Fibroblast of skin of right biceps (primary cell): ENCODE measurements at places on chromosomes 6 and 20.

DNA sequence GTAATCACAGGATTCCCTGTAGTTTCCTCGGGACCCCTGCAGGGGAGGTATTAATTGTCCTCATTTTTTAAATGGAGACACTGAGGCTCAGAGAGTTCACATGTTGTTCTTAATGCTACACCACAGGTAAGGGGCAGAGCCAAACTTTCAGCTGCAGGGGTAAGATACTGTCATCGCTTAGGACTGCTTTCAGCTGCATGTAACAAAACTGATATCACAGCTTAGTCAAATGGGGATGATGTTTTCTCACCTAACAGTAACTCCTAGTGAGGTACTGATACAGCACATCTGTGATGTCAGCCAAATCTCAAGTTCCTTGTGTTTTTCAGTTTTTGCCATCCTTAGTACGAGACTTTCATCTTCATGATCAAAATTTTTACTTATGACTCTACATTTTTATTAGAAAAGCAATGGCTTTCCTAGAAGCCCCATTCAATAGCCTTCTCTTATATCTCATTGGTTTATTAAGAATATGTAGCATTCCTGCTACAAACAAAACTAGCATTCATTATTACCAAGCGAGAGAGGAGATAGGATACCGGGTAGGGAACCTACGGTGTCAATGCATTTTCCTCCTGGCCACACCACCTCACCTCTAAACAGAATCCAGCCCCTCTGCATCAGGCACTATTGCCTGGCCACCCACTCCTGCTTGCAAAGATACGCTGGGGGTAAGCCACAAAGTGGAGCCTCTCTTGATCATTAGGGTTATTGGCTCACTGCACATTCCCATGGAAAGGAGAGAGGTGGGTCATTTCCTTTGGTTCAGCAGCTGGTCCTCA, 557.5 kb downstream of the CD83 start:
- DNase-seq, result no peak

DNA sequence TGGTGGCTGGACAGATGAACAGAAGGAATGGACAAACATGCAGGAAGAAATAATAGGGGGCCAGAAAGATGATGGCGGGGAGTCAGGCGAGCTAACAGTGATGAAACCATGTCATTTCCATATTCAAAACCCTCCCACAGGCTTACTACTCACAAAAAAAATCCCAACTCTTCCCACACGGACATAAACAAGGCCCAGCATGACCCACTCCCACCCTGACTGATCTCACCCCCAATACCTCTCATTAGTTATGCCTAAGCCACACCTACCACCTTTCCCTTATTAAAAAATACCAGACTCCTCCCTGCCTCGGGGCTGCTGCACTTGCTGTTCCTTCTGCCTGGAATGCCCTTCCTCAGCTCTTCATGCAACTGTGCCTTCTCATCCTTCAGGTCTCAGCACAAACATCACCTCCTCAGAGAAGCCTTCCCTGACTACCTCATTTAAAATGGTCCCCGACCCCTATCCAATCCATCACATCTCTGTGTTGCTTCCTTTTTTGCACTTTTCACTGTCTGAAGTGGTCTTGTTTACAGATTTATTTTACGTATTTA, 145.8 kb downstream of the PREX1 start:
- no peak for DNase-seq

DNA sequence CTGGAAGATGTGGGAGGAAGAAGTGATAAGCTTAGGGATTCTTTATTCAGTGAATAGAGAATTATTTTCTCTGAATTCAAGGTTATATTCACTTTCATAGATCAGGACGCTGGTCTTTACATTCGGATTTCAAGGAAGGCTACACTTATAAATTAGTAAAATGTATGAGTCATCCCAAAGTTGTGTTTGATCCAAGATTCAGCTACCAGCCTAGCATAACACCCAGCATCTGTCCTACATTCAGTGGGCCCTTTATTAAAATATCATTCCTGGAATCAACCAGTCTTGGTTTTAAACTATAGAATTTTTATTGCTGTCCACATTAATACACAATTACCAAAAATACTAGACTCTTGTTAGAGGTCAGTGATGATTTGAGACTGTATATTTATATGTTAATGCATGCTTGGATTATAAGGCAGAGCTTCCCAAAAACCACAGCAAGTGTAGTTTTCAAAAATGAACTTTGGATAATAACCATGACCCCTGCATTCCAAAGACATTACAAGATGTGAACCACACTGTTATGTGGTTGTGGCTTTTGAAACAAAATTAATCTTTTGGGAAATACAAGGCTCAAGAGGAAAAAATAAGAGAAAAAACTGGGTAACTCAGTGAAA, 210.7 kb upstream of the CNR1 start:
- peak; percentile 75 for DNase-seq

- DNase-seq, result no peak
Measured at GRCh38 chr6:142918339-142919042, 26.5 kb downstream of the HIVEP2 start.

GRCh38 chr6:27176523-27177484, 70.7 kb upstream of the PRSS16 start:
- DNase-seq, result peak; percentile 54

- DNase-seq, result no peak
Measured at GRCh38 chr6:144435602-144436426, 150.7 kb downstream of the UTRN start.

- DNase-seq, result no peak
Measured at GRCh38 chr20:19841740-19842139, 83.7 kb downstream of the RIN2 start.

DNA sequence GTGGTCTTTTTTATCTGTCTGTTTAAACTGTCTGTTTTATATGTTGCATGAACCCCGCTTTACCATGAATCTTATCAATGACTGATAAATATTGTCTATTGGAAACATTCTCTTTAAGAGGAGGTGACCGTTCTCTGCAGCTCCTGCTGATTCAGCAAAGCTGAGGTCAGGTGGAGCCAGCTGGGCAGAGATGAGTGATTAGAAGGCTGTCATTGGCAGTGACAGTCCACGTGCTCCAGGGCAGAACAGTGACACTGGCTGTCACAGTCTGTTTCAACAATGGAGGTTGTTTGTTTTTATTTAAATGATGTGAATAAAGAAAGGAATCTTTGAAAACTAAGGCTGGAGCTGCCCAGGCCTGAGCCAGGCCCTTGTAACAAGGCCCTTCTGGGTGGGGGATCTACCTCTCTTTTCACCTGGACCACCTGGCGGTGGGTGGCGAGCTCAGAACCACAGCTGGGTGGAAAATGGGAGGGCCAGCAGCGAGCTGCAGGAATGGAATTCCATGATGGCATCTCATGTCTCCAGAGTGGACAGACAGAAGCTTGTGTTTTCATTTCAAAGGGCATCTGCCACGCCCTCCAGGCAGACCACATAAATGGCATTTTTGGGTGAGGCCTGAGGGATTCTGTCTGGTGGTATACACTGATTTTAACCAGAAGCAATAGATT, 12.6 kb downstream of the SYNJ2 start:
- no peak for DNase-seq

DNA sequence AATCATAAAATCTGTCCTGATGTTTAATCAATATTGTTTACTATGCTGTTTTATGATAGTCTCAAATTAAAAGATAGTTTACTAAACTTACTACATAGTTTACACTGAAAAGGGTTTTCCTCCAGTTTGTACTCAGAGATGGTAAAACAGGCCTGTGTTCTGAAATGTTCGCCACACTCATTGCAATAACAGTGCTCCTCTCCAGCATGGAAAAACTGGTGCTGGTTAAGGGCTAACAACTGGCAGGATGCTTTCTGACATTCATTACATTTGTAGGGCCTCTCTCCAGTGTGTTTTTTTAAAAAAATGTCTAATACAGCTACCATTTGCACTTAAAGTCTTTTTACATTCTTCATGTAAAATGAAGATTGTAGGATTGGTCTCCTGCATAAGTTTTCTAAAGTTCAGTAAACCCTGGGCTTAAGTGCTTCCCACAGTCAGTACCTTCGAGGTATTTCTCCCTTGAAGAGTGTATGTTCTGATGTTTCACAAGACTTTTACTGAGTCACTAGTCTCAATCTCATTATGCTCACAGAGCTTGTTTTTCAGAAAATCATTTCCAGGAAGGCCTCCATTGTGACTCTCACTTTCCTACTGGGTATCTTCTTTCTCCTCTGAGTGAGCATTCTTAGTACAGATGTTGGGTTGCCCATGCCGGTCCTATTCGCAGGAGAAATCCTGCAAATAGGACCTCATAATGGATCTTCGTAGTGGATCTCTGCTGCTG, 8.7 kb upstream of the ZSCAN12 start:
- no peak for DNase-seq

DNA sequence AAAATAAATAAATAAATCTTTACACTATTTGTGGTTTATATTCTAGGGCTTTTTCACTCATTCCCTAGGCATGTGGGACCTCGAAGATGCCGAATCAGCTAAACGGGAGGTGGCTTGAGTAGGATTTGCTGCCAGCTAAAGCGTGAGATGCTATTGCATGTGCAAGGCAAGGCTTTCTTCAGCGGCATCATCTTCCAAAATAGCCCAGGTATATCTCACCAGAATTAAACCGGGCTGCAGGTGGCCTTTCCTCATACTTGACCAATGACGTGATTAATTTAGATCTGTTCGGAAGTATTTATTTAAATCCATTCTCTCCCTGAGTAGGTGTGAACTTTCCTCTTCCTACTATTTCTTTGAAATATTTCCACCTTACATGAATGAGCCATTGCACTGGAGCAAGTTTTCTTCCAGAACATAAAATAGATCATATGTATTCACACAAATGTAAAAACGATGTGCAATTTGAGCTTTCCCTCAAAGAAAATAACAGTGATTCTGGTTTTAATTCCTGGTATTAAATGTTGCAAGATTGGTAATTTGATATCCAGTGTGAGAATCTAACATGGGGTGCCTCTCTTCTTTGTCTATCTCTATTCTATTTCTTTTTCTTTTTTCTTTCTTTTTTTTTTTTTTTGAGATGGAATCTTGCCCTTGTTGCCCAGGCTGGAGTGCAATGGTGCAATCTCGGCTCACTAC, 24.3 kb upstream of the ZNF217 start:
- peak; percentile 28 for DNase-seq

DNA sequence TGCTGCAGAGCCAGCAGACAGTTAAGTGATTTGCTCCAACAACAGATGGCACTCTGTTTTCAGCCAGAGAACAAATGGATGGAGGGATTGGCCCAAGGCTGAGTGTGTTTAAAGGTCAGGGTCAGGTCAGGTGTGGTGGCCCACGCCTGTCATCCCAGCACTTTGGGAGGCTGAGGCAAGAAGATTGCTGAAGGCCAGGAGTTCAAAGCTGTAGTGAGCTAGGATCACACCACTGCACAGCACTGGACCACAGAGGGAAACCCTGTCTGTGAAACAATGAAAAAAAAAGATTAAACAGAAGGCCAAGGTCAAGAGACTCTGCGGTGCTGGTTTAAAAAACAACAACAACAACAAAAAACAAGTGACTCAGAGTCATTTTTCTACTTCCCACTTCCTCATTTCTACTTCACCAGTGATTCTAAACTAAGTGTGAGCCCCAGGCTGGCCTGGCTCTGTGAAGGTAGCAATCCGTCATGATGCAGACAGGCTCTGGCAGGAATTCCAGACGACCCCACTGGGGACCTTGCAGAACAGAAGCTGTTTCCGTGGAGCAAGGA, 42.5 kb upstream of the ARMC2 start:
- DNase-seq, result no peak

DNA sequence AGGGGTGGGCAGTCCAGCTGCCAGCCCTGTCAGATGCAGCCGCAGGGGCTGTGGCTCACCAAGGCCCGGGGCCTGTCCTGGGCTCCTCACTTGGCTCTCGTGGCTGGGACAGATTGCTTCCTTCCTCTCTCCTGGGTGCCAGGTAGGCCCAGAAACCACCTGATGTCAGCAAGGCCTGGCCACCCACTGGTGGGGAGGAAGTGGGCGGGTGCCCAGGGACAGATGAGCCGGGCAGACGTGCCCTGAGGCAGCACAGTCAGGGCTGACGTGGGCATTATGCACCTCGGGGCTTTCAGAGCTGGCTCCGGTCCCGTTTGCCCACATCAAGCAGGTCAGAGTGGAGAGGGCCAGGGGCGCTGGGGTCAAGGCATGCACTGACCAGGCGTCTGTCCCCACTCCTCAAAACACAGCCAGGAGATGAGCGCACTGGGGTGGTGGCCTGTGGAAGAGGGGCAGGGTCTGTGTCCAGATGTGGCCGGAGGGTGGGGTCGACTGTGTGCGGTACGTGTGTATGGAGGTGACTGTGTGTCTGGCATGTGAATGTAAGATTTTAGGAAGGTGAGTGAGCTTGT, 133.2 kb upstream of the PTPN1 start:
- no peak for DNase-seq

DNA sequence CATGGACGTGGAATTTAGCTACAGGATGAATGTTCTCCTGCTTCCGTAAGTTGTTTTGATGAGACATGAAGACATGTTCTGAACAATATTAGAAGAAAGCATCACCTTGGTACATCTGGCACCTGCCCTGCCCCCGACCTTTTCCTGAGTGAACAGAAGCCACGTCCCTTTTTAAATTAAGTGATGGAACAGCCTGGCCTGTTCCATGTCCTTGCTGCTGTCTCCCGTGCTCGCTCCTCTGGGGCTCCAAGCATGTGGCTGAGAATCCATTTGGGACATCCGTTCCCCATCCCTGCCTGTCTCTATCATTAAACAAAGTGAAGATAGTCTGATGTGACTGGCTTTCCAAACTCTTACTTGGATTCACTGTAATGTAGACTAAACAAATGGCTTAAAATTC, 36.4 kb downstream of the ERMARD start:
- DNase-seq, result no peak

GRCh38 chr6:26270903-26271667, 93.9 kb upstream of the BTN3A2 start:
- peak; percentile 96 for DNase-seq

GRCh38 chr20:51122931-51123658, 100.2 kb upstream of the KCNG1 start:
- peak; percentile 9 for DNase-seq

GRCh38 chr20:210809-211502, 16.1 kb upstream of the DEFB129 start:
- no peak for DNase-seq

GRCh38 chr6:5025911-5026819, 22.3 kb upstream of the RPP40 start:
- peak; percentile 57 for DNase-seq

DNA sequence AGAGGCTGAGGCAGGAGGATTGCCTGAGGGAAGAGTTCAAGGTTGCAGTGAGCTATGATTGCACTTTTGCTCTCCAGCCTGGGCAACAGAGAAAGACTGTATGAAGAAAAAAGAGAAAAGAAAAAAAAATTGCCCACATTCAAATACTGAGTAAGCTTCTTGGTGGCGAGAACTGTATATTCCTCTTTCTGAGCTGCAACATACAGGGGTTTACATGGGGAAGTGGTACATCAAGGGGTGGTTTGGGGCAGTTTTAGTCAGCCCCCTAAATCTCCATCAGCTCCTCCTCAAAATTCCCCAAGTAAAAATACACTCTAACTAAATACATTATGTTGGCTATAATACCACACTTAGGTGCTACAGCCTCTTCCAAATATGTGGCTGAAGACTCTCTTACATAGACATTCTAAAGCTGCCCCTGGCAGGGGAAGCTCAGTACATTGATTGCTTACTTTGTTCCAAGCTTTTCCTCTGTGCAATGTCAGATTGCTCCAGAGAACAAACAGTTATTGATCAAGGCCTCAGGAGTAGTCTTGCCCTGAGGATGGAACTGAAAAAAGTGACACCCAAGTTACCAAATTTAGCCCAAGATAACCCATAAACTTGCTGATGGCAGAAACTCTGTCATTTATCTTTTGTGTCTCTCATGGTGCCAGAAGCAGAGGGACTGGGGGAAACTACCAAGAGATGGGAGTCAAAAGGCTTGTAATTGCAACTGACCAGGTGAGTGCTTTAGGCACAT, 107.4 kb upstream of the RIPOR2 start:
- no peak for DNase-seq

- DNase-seq, result no peak
Measured at GRCh38 chr20:25321991-25322390, 68.6 kb downstream of the ABHD12 start.
